ENCODE measurements at places on chromosomes 12 and 14.

DNA sequence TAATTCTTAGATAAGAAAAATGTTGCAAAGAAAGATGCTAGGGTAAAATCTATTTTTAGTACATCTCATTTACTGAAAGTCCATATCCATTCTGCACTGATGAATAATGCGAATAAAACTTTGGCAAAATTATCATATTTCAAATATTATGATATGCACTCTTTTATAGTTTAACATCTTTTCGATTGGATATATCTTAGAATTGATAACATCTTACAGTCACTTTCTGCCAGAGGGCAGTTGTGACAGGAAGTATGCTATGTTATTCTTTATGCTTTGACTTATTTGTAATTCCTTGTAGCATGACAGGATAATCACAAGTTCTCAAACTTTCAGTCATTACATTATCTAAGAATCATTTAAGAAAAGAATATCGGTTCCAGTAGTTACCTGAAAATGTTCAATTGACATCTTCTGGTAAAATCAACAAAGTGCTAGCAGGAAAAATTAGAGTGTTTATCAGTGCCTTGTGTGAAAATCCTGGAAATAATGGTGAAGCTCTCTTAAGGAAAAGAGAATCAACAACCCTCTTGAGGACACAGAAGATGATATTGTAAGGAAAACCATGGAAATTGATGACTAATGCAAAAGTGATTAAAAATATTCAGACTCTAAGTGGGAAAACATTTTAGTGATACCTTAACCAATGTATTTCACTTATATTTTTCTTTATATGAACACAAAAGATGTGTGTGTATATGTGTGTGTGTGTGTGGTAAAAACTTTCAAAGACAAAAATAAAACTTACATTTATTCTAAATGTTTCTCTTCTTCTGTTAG, 95.5 kb downstream of the SLC6A15 start:
- DNase-seq = no peak

GRCh38 chr14:37037636-37038387, 134.6 kb downstream of the SLC25A21 start:
- no peak for DNase-seq

DNA sequence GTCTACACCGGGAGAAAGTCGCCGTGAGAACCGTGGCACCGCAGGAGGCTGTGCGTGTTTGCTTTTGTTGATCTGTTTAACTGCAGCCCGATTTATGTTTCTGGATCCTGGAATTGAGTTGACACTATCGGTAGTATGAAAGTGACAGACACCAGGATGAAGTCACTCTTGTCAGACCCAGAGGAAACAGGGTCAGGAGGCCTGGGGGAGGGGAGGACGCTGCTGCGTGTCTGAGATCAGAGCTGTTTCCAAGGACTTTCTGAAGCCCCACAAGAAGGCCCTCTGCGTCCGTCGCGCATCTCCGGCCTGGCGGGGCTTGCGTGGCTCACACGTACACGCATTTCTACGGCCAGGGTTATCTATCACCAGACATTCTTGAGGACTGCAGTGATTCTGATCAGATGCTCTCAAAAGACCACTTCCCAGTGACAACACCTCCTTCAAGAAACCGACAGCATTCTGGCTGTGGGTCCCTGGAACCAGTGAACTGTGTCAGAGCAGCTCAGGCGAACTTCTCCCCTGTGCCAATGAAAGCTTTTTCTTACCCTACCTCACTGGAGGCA, 263.4 kb downstream of the ADGRD1 start:
- no peak for DNase-seq

DNA sequence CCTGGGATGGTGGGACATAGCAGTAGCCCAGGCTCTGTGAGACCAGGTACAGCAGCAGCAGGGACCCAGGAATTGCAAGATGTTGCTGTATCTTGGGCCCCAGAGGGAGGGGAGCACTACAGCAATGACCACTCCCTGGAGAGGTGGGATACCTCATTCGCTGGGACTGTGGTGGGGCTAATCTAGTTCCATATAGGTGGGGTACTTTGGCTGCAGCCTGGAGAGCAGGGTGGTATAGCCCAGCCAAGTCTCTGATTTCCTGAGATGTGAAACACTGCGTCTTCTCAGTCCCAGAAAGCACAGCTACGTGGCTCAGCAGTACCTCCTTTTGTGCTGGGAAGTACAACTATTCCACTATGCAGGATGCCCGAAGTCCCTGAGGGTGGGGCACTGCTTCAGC, 163.7 kb upstream of the ARHGAP5 start:
- no peak for DNase-seq

DNA sequence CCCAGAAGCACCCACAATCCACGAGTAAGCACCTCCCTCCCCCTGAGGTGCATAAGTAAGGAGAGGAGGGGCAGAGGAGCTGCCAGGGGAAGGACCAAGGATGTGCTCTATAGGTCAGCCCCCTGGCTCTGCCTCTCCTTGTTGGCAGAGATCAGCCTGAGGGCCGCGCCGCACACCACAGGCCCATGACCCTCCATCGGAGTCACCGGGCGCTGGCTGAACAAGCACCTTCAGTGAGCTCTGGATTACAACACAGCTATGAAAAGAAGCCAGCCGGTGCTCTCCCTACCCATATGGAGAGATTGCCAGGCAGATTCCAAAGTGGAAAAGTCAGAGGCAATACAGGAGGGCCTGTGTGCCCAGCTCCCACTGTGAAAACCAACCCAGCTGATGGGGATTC, 257.3 kb downstream of the GLT1D1 start:
- no peak for DNase-seq

GRCh38 chr14:57051633-57052032, 217.1 kb downstream of the EXOC5 start:
- DNase-seq = no peak

DNA sequence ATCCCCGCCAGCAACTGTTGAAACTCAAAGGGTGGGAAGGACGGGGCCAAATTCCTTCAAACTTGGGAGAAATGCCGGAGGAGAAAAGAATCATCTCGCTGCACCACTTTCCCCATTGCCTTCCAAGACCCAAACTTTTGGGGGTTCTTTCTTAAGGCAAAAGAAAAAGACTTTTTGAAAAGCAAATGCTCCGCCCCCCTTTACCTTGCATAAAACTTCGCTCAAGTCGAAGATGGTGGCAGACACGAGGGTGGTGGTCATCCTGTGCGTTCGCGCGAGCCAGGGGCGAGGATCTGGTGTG, 239 bp downstream of the ZFP36L1 start:
- DNase-seq = no peak

DNA sequence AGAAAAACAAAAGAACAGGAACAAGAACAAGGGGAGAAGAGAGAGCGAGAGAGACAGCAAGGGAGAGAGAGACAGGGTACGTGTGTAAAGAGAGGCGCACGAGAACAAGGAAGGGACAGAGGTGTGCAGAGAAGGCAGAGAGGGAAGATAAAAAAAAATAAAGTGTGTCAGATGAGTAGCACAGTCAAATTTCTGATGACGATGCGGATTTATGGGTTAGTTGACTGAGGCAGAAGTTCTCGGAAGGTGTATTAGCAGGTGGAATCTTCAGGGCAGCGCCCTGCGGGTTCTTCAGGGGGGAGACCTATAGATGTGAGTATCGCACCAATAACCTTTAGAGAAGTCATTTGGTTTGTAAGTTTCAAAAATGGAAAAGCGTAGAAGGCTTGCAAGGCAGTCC, 44.8 kb downstream of the PRKAB1 start:
- DNase-seq = no peak

- DNase-seq = no peak
Measured at GRCh38 chr14:102215576-102216250, 76.0 kb downstream of the WDR20 start.
